Stimulated activated CD4-positive, alpha-beta T cell treated with anti-CD3 and anti-CD28 coated beads, Interleukin-1b, Interleukin-23, amount 100 ng/mL, for 1 hour (primary cell): ENCODE measurements at places on chromosomes 4 and X.
A peak's percentile ranks its signal among the peaks of the same experiment; 100 is the strongest.

DNA sequence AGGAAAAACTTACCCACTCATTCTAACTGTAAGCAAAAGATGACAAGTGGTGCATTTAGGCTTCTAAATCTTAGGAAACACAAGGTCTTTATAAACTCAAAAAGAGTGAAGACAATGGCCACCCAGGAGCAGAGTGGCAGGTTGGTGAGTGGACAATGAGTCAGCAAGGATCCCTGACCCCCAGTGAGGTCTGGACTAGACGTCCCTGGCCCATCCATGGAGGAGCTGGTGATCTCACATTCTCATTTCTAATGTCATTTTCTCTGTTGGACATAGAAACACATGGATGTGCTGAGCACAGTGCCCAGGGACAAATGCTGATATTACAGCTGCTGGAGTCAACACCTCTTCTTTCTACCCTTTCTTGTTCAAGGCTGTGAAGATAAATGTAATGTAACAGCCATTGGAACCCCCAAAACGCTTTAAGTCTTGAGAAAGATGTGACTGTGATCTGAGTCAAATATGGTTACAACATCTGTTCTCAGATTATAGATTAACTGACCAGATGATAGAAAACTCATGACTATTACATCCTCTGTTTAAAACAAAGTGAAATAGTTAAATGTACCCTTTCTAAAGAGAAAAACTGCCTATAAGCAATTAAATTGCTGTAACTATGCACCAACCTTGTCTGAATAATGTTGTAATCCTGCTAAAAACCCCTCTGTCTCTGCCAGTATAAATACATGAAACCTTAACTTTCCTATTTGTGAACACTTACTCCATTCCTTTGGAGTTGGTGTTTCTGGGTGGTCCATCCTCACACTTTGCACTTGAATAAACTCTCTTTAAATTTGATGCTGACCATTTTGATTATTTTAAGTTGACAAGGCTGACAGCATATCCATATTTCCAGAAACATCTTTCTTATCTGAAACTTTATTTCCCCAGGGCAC lies 92.7 kb downstream of the USP46 start:
- no peak for DNase-seq

DNA sequence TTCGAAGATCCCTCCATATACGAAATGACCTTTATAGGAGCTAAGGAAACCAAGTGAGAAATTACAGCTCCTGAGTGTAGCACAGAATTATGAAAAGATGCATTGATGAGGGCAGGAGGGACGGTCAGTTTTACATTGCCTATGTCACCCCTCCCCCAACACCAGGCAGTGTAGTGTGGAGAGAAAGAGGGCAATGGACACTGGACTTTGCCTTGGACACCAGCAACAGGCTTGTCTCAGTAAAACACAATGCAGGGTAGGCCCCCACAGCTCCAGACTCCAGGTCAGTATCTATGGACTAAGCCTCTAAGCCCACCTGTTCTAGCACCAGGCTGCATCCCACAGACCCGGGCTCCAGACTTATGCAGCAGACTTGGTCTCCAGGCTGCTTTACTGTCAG lies 16.5 kb downstream of the APOOL start:
- no peak for DNase-seq

- DNase-seq = peak; percentile 26
Measured at GRCh38 chr4:83548151-83548905, 12.4 kb downstream of the GPAT3 start.

GRCh38 chrX:45889471-45889870 lies 655.8 kb downstream of the ZNF674 start:
- no peak for DNase-seq

DNA sequence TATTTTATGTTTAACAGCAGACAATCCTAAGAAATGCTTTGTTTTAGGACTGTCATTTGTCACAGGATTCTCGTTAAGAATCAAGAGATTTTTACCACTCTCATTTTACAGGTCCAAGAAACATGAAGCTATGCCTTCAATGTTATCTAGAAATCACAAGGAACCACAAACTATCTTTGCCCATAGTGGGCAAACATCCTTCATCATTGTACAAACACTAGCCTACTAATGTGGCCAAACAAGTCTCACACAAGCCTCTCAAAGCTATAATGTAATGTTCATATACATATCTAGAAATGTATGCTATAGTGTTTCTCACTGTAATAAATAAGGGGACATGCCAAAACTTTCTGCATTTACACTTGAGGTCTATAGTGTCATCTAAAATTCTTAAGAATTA lies 26.8 kb downstream of the ZMAT1 start:
- no peak for DNase-seq

GRCh38 chr4:116664198-116664597 lies 421.2 kb downstream of the TRAM1L1 start:
- DNase-seq = no peak

GRCh38 chr4:161273607-161274006 lies 890.2 kb downstream of the FSTL5 start:
- no peak for DNase-seq

- DNase-seq = no peak
Measured at GRCh38 chr4:100430451-100430850, 87.4 kb downstream of the EMCN start.

DNA sequence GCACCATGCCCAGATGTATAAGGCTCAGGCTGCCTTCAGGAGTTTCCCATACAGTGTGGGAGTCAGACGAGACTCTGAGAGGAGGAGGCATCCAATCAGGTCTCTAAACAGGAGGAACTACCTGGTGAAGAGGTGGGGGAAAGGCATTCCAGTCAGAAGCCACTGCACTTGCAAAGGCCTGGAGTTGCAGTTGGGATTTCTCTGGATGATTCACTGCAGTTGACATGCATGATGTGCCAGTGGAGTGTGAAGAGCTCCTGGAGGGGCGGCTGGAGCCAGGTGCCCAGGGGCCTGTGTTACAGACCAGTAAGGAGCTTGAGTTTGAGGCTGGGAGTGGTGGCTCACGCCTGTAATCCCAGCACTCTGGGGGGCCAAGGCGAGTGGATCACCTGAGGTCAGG lies 339.1 kb downstream of the ARHGAP10 start:
- DNase-seq = no peak

GRCh38 chr4:101961144-101961543 lies 170.6 kb downstream of the BANK1 start:
- DNase-seq = no peak

DNA sequence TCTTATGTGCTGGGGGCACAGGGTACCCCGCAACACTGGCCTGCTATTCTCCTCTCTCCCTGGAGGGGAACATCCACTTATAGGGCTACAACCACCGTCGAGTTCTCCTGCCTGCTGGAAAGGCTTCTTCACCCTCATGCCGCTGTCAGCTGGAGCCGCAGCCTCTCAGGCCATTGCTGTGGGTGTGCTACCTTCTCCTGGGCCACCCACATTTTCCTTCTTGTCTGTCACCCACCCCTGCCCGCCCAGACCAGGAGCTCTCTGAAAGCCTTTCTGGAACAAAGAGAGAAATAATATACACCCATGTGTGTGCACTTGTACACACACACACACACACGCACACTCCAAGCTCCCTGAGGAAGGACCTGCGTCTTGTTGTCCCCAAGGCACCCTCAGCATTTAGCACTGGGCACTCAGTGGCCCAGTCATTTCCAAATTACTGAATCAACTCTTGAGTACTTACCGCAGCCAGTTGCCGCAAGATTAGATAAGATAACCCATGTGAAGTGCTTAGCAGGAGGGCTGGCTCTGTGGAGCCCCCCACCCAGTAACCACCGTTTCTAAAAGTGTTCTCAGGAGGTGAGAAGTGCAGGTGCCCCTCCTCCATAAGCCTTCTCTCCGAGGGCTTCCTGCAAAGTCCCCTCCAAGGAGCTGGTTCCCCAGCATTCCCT lies 50.2 kb downstream of the CPZ start:
- DNase-seq = no peak

- no peak for DNase-seq
Measured at GRCh38 chr4:81164623-81165416, 50.2 kb downstream of the PRKG2 start.

- no peak for DNase-seq
Measured at GRCh38 chr4:105145903-105146275, 787 bp upstream of the TET2 start.

GRCh38 chr4:141036786-141037185 lies 96.5 kb downstream of the RNF150 start:
- DNase-seq = no peak

DNA sequence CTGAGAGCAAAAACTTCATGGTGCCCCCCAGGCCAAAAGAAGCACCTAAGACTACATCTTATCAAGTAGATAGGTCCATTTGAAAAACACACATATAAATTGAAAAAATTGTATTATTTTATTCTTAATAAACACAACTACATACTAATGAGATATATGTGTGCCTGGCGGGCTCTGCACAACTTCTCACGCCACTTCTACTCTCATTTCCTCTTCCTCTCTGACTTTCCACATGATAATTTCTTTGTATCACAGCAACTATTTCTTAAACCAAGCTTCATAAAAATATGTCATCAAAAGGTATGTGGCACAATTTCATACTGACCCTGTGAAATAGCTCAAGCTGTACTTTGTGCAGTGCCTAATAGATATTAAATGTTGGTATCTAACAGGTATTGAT lies 10.7 kb upstream of the NPY2R start:
- no peak for DNase-seq

GRCh38 chr4:84892950-84893349 lies 73.5 kb downstream of the WDFY3 start:
- DNase-seq = no peak

- no peak for DNase-seq
Measured at GRCh38 chrX:70032792-70033191, 16.9 kb downstream of the AWAT2 start.

- DNase-seq = no peak
Measured at GRCh38 chrX:45360571-45360970, 159.9 kb upstream of the DIPK2B start.

GRCh38 chrX:40628506-40628905 lies 5.3 kb downstream of the MPC1L start:
- DNase-seq = no peak

DNA sequence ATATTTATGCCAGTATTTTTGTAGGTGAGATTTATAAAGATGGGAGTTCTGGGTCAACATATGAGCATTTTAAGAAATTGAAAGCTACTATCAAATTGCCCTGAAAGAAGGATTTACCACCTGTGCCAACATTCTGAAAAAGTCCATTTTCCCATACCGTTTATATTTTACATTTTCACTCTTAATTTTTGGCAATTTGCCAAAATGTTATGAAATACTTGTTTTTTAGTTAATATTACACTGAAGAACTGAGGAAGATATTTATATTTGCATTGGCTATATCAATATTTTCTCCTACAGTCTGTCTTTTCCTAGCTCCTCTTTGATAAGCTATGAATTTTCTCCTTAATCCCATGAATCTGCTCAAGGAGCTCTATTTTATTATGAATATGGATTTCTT lies 52.4 kb downstream of the DCHS2 start:
- no peak for DNase-seq

- peak; percentile 74 for DNase-seq
Measured at GRCh38 chrX:283115-283845, 2.1 kb downstream of the PLCXD1 start.

- no peak for DNase-seq
Measured at GRCh38 chrX:9379697-9380551, 84.9 kb upstream of the TBL1X start.

DNA sequence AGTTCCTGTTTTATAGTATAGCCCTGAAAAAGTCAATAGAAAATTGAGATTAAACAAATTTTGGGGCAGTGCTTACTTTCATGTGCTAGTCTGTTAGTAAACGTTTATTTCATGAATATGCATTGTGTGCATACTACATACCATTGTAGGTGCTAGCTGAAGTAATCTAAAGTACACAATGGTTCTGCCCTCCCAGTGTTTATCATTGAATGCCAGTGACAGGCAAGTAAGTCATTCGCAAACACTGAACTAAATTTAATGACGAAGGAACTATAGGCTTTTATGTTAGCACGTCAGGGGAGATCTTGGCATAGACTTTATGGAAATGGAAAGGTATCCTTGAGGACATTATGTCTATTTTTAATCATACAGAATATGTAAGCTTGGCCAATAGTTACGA lies 426.9 kb upstream of the EPHA5 start:
- DNase-seq = no peak

- no peak for DNase-seq
Measured at GRCh38 chr4:113919611-113920010, 59.8 kb downstream of the ARSJ start.

- DNase-seq = no peak
Measured at GRCh38 chrX:68462653-68463052, 29.4 kb upstream of the OPHN1 start.

GRCh38 chr4:168605411-168605810 lies 108.6 kb downstream of the PALLD start:
- no peak for DNase-seq

DNA sequence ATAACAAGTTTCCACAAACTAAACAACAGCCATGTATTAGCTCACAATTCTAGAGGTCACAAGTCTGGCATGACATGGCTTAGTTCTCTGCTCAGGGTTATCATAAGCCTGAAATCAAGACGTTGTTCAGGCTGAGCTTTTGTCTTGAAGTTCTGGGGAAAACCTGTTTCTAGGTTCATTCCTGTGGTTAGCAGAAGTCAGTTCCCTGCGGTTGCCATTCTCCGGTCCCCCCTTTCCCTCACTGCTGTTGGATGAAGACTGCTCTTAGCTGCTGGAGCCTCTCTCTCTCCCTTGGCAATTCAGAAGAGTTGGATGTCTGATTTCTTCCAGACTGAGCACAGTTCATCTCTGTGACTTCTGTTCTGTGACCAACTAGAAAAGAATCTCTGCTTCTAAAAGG lies 962.6 kb downstream of the PCDH7 start:
- DNase-seq = no peak
